H9 (cell line): ENCODE measurements at places on chromosomes 13 and 19.

DNA sequence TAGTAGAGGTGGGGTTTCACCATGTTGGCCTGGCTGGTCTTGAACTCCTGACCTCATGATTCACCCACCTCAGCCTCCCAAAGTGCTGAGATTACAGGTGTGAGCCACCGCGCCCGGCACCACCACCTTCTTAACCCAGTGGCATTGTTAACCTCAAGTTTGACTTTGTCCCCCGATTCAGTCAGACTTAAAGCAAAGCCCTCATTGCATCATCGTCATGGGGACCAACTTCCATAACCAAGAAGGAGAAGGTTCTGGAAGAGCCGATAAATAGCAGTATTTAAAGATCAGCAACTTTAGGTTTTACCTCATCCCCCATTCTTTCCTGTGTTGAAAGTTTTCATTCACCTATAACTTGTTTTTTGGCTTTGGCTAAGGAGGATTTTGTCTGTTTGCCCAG lies 6.7 kb upstream of the INAFM1 start:
- no peak for DNase-seq
- H3K4me1 ChIP-seq: peaks cover 5% of the 10 kb centered on the region
- peaks cover 59% of the 10 kb centered on the region for H3K36me3 ChIP-seq
- no peaks in the 10 kb centered on the region for H3K27me3 ChIP-seq

- no peaks in the 10 kb centered on the region for H3K27me3 ChIP-seq
- no peak overlapping the region for H3K27ac ChIP-seq
- peak; percentile 79 for DNase-seq
- no peaks in the 10 kb centered on the region for H3K4me1 ChIP-seq
- H3K4me3 ChIP-seq: no peak overlapping the region
Measured at GRCh38 chr13:45728759-45729158, 26.6 kb downstream of the CBY2 start.

GRCh38 chr19:13986348-13986904 lies 19.7 kb downstream of the RFX1 start:
- peak; percentile 93 for DNase-seq
- H3K27me3 ChIP-seq: no peaks in the 10 kb centered on the region
- H3K27ac ChIP-seq: peak overlapping the region; percentile 22
- peaks cover 25% of the 10 kb centered on the region for H3K36me3 ChIP-seq

GRCh38 chr13:25738342-25739196 lies 313.2 kb downstream of the SHISA2 start:
- no peak overlapping the region for H3K4me3 ChIP-seq
- no peaks in the 10 kb centered on the region for H3K27me3 ChIP-seq
- H3K27ac ChIP-seq: no peak overlapping the region
- no peaks in the 10 kb centered on the region; the same call in 1 of the 2 replicates for H3K4me1 ChIP-seq

GRCh38 chr13:33524086-33524485 lies 238.5 kb upstream of the STARD13 start:
- H3K27me3 ChIP-seq: no peaks in the 10 kb centered on the region
- H3K27ac ChIP-seq: no peak overlapping the region
- no peak for DNase-seq

DNA sequence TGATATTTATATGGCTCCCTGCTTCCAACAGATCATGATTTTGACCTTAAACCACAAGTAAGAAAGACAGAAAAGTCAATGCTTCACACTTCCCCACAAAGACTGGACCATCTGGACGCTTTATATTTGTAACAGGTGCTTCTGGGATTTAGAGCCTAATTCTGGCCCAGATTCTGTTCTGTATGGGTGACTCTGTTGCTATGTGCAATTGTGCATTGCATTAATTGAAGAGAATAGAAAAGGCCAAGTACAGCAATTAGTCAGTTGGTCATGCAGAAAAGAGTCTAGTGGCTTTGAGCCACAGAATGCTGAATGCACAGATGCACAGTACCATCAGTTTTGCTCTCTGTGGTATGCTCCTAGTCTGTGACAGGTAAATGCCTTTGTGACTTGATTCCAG lies 657.4 kb upstream of the ATXN8OS start:
- no peaks in the 10 kb centered on the region for H3K4me1 ChIP-seq
- H3K27me3 ChIP-seq: no peaks in the 10 kb centered on the region
- no peak for DNase-seq
- no peak overlapping the region for H3K27ac ChIP-seq

GRCh38 chr19:501646-502045 lies 5.4 kb downstream of the MADCAM1 start:
- no peaks in the 10 kb centered on the region for H3K4me1 ChIP-seq
- DNase-seq: peak; percentile 27
- H3K27ac ChIP-seq: no peak overlapping the region
- no peak overlapping the region for H3K4me3 ChIP-seq
- H3K27me3 ChIP-seq: peaks cover 14% of the 10 kb centered on the region; the same call in 1 of the 2 replicates

- DNase-seq: no peak
- H3K4me1 ChIP-seq: no peaks in the 10 kb centered on the region
- H3K4me3 ChIP-seq: no peak overlapping the region
- H3K27me3 ChIP-seq: no peaks in the 10 kb centered on the region
- no peaks in the 10 kb centered on the region for H3K36me3 ChIP-seq
- no peak overlapping the region for H3K27ac ChIP-seq
Measured at GRCh38 chr13:111415246-111415645, 94.8 kb downstream of the TEX29 start.

- peaks cover 8% of the 10 kb centered on the region for H3K36me3 ChIP-seq
- peak overlapping the region; percentile 93 for H3K4me3 ChIP-seq
- DNase-seq: peak; percentile 46
Measured at GRCh38 chr19:52941941-52942385, 18.7 kb upstream of the ZNF888 start.

- H3K4me3 ChIP-seq: no peak overlapping the region
- H3K27ac ChIP-seq: no peak overlapping the region
- no peaks in the 10 kb centered on the region for H3K4me1 ChIP-seq
- no peak for DNase-seq
- no peaks in the 10 kb centered on the region for H3K27me3 ChIP-seq
- H3K36me3 ChIP-seq: peaks cover 12% of the 10 kb centered on the region; the same call in 2 of the 3 replicates
Measured at GRCh38 chr13:24500977-24501376, 11.6 kb downstream of the PARP4 start.

DNA sequence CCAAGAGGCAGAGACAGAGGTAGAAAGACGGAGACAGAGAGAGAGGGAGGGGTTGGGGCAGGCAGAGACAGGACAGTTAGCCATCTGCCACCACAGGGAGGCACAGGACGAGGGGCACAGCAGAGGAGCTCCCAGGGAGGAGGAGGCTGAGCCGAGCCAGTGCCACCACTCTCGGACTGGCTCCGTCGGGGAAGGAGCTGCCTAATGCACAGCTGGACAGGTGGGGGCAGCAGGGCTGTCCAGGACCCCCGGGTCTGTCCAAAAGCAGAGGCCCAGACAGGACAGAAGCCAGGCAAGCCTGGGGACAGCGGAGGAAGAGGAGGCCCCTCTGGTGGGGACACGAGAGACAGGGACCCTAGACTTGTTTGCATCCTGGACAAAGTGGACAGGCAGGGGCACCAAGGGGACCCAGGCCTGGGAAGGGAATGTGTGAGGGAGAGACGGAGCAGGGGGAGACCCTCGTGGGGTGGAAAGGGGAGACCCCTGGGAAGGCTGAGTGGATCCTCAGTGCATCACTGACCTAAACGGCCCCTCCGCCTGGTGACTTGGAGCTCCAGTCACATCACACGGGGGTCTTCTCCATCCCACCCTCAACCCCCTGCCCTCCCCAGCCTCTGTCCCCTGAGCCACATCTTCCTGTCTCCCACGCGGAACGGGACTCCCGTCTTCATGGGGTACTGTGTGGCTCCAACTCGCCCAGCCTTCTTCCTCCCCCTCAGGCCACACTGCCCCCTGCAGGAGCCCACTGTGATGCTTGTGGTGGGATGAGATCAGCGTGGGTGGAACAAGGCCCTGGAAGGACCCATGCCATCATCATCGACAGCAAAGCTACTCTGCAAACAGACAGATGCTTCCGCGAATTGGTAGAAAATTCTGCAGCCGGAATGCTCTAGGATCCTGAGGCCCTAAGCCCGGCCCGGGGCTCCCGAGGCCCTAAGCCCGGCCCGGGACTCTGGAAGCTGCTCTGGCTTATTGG lies 915 bp downstream of the F10 start:
- H3K36me3 ChIP-seq: no peaks in the 10 kb centered on the region
- H3K4me3 ChIP-seq: peak overlapping the region; percentile 9; the same call in 1 of the 3 replicates
- no peaks in the 10 kb centered on the region; the same call in 1 of the 2 replicates for H3K4me1 ChIP-seq
- H3K27me3 ChIP-seq: no peaks in the 10 kb centered on the region
